ENCODE measurements at places on chromosomes 12 and 14.
A peak's percentile ranks its signal among the peaks of the same experiment; 100 is the strongest.

- no peak for DNase-seq
Measured at GRCh38 chr14:104979758-104980610, 1.8 kb upstream of the AHNAK2 start.

DNA sequence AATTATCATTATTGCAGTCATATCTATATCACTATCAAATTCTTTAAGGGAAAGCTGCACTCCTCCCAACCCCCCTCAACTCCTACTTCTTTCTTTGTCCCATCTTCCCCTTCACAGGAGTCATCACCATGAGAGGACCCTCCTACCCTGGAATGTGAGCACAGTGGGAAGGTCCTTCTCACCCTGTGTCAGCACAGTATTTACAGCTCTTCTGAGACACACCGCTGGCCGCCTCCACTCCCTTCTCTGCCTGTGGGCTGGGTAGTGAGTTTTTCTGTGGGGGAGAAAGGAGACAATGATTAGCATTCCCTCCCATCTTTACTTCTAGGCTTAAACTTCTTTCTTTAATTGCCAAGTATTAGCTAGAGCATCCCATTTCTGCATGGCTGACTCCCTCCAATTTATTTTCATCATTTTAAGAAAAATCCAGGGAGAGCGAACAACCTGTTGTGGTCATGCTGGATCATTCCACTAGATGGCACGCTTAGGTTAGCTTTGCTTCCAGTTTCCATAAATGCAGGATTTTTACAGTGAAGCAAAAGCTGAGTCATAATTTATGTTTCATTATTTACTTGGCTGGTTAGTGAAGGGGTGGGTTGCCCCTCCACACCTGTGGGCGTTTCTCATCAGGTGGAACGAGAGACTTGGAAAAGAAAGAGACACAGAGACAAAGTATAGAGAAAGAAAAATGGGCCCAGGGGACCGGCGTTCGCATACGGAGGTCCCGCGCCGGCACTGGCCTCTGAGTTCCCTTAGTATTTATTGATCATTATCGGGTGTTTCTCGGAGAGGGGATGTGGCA, 188.5 kb downstream of the ALX1 start:
- no peak for DNase-seq

DNA sequence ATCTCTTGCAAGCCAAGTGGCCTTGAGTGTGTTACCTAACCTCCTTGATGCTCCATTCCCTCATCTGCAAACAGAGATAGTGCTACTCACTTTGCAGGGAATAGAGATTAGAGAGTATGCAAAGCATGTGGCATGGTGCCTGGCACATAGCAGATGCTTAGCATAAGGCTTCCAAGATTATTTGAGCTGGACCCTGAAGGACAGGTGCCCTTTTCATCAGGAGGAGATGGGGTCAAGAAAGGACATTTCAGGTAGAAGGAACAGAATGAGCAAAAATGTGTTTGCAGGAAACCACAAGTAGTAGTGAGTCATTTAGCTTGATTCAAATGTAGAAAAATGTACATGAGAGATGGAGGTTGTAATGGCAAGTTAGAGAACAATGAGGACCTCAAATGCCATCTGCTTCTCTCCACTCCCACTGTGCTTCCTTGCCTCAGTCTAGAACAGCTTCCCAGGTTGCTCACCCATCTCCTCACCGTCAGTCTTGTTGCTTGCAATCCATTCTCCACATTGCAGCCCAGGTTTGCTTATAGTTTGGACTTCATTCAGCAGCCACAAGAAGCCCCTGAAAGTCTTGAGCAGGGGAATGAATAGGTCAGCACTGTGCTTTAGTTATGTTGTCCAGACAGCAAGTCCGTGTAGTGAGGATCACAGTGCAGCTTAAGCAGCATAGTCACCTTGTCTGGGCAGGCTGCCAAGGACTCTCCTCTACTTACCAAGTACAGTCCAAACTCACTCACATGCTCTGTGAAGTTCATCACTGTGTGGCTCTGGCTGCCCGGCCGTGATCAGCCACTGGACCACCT, 536.3 kb upstream of the CCDC196 start:
- no peak for DNase-seq

- no peak for DNase-seq
Measured at GRCh38 chr12:102879144-102879763, 37.8 kb downstream of the PAH start.

GRCh38 chr14:84090837-84091236, 1439.1 kb upstream of the FLRT2 start:
- no peak for DNase-seq

GRCh38 chr14:67395086-67395875, 16.7 kb downstream of the PLEK2 start:
- no peak for DNase-seq

DNA sequence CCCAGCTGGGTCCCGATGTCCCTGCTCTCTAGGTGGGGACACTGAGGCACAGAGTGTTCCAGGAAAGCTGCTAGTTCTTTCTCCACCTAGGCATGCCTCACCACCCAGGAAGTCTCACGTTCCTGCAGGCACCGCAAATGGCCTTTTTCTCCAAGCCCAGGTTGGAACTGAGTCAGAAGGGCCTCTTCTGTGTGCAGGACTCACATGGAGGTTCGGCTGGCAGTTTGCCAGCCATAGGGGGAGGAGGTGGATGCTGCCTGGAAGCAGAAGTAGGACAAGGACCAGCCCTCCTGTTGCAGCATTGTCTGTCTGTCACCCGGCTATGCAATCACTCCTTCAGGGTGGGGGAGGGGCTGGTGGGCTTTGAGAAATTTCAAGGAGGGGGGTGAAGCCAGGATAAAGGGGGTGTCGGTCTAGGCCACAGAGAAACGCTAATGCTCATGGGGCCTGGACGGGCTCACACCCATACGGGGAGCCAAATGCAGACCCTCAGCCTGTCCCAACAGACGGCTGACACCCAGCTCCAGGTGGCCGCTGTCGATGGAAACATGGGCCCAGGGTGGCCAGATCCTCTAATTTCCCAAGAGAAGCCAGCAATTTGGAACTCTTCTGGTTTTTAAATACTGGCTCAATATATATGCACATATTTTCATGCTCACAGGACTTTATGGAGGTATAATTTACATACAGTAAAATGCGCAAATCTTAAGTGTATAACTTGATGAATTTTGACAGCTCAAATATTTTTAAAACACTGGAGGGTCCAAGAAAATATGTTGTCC, 120.5 kb downstream of the PHETA1 start:
- DNase-seq = no peak

DNA sequence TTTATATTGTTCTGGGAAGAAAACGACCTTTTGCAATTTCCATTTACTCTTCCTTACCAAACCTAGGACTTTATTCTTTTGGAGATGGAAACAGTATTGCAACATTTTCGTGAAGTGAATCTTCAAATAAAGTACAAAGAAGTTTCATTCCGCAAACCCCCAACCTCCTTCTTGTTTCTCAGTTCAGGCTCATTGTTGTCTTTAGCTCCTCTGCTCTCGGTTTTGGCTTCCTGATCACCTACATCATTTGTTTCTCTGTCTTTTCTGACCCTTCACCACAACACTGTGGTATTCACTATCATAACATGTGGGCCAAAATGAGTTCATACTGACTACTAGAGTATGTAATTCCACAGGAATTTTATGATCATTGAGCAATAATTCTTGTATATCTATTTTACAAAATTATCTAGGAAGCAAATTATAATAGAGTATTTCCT, 266.8 kb downstream of the ADAMTS20 start:
- DNase-seq = no peak

- no peak for DNase-seq
Measured at GRCh38 chr12:113712481-113712880, 240.8 kb upstream of the LHX5 start.

GRCh38 chr12:229441-230191, 15.7 kb upstream of the SLC6A12 start:
- DNase-seq = no peak

DNA sequence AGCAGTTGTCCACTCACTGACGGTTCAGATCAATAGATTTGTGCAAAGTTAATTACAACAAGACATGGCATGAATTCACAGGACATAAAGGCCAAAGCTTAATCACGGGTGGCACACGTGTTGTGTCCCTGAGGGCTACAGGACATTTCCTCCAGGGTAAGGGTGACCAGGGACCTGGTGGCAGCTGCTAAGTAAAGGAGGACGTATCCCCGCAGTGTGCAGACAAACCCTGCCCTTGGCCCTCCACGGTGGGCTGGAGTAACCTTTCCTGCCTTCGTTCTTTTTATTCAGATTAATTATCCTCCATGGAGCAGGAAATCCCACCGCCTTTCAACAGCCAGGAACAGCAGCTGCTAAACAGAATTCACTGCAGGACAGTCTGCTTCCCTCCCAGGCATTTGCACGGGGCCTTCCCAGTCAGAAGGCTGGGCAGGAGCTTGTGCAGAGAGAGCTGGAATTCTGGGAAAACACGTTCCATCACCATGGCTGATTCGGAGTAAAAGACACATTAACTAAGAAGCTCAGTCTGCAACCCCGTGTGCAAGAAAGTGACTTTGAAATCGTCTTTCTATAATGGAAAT, 289.9 kb upstream of the SFSWAP start:
- DNase-seq = no peak

- peak; percentile 73 for DNase-seq
Measured at GRCh38 chr14:103091041-103091882, 3.3 kb upstream of the EXOC3L4 start.

DNA sequence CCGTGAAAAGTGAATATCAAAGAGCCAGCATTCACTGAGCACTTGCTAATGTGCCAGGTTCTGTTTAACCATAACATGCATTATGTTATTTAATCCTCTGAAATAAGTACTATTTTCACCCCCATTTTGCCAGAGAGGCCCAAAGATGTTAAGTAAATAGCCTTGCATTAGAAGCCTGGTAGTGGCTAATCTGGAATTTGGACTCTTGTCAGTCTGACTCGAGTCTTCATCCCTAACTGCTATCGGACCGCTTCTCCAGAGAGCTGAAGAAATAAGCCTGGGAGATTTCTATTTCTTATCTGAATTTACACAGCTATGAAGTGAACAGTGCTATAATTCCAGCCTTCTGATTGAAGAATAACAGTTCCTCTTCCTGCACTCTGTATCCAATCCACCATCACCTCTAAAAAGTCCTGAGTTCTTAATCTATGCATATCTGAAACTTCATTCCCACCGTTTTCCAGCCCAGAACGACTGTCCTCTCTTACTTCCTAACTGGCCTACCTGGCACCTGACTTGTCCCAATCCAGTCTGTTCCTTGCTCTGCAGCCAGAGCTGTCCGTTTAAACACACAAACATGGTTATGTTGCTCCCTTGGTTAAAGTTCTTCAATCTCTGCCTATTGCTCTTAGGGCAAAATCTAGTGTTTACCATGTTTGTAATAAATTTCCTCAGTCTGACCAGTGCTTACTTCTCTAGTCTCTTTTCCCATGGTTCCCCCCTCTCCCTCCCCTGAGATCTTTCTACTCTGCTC, 2.3 kb downstream of the POLR3B start:
- DNase-seq = no peak

- DNase-seq = no peak
Measured at GRCh38 chr12:116323406-116324386, 46.2 kb upstream of the MED13L start.

DNA sequence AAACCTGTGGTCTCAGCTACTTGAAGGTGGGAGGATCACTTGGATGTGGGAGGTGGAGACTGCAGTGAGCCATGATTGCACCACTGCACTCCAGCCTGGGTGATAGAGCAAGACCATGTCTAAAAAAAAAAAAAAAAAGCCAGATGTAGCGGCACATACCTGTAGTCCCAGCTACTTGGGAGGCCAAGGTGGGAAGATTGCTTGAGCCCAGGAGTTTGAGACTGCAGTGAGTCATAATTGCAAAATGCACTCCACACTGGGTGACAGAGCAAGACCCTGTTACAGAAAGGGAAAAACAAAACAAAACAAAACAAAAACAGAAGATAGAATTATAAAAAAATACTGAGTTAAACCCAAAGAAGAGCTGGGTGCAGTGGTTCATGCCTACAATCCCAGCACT, 29.1 kb upstream of the APOF start:
- no peak for DNase-seq

DNA sequence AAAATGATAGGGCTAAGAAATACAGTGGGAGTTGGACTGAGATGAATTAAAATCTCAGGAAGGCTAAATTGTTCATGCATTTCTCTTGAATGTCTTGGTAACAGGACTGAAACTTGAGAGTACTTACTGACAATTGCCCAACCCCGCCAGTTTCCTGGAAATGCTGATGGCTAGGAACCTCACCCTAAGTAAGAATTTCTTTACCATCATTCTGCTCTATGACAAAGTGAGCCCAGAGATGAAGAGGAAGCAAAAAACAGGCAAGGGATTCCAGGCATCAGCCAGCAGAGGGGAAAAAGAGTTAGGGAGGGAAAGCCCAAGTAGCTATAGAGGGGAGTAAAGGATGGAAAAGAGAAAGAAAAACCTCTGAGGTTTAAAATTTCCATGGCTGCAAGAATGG, 397.7 kb downstream of the MDGA2 start:
- DNase-seq = no peak

GRCh38 chr12:4112734-4113325, 160.7 kb upstream of the CCND2 start:
- DNase-seq = no peak

- no peak for DNase-seq
Measured at GRCh38 chr12:42091769-42092168, 52.9 kb downstream of the GXYLT1 start.

GRCh38 chr12:9668161-9669018, 1.1 kb upstream of the CLEC2D start:
- DNase-seq = no peak

GRCh38 chr14:50000380-50001150, 107.7 kb downstream of the ARF6 start:
- peak; percentile 81 for DNase-seq

- DNase-seq = no peak
Measured at GRCh38 chr12:31510034-31510433, 80.9 kb downstream of the DENND5B start.

- DNase-seq = peak; percentile 57
Measured at GRCh38 chr14:95480109-95480886, 36.2 kb downstream of the SYNE3 start.

DNA sequence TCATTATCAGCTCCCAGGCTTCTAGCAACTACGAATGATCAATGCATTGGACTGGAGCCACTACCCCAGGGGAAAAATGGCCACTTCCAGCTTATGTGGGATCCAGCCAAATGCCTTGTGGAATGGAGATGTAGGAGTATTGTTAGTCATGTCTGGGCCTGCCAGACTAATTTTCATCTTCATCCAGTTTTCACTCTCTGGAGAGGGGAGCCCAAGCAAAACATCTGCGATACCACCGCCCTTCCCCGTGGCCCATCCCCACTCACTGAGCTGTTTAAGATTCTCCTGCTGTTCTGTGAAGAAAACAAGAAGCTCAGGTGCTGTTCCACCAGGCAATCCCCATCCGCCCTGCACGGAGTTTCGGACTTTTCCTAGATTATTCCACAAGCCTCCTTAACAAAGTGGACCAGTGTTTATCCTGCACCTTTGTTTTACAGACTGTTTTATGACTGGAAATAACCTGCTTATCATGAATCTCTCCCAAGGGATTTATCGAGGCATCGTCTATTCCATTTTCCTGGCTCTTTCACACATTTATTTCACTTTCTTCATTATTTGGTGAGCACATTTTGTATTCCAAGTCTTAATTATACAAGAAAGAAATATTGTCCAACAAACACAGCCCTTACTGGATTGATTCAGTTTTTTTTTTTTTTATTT, 35.5 kb upstream of the MAX start:
- no peak for DNase-seq

- DNase-seq = no peak
Measured at GRCh38 chr12:102638777-102639176, 158.4 kb upstream of the IGF1 start.

GRCh38 chr12:89319122-89319521, 33.2 kb downstream of the DUSP6 start:
- DNase-seq = no peak

GRCh38 chr14:50040401-50040775, 76.0 kb downstream of the VCPKMT start:
- DNase-seq = peak; percentile 39

GRCh38 chr12:110776410-110776809, 33.7 kb upstream of the PPP1CC start:
- peak; percentile 70 for DNase-seq
